Activated effector memory CD4-positive, alpha-beta T cell treated with Interleukin-2 at 50 U/mL for 16 hours (primary cell): ENCODE measurements at places on chromosomes 5 and 9.

- no peak for DNase-seq
These were observed 202.7 kb upstream of the RGMB start for GRCh38 chr5:98570661-98571191.

- DNase-seq, result no peak
These were observed 37.4 kb downstream of the GLT6D1 start for GRCh38 chr9:135601988-135602387.

DNA sequence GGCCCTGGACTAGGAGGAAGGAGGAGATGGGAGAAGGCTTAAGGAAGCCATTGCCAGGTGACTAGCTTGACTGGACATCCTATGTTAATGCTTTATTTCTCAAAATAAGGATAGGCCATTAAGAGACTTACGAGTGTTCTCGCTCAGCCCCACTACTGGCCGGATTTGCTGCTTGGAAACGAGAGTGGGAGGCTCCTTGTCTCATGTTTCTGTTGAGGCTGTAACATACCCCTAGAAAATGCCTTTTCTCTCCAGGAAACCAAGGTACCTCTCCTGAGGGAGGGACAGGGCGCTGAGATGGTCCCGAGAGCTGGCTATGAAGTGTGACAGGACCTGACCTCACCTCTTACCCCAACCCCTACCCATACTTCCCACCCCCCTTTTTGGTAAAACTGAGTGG lies 60.0 kb downstream of the RALGPS1 start:
- no peak for DNase-seq

GRCh38 chr5:116675626-116675910 lies 100.9 kb upstream of the SEMA6A start:
- DNase-seq, result no peak

DNA sequence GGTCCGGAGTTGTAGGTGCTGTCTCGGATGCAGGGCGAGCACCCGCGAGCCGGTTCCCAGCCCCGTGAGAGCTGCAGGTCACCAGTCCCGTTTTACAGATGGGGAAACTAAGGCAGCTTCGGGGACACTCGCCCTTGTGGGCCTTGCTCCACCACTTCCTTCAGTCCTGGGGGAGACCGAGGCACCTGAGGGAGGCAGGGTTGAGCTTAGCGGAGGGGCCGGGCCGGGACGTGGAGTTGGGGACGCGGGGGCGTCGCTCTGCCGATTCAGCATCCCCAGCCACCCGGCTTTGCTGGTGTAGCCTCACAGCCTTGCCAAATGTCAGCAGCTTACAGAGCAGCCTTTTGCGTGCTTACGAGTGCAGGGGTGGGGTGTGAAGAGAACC lies 530 bp downstream of the BBLN start:
- peak; percentile 9 for DNase-seq

- DNase-seq, result no peak
These were observed 78.6 kb downstream of the GOLM1 start for GRCh38 chr9:86020731-86021130.

DNA sequence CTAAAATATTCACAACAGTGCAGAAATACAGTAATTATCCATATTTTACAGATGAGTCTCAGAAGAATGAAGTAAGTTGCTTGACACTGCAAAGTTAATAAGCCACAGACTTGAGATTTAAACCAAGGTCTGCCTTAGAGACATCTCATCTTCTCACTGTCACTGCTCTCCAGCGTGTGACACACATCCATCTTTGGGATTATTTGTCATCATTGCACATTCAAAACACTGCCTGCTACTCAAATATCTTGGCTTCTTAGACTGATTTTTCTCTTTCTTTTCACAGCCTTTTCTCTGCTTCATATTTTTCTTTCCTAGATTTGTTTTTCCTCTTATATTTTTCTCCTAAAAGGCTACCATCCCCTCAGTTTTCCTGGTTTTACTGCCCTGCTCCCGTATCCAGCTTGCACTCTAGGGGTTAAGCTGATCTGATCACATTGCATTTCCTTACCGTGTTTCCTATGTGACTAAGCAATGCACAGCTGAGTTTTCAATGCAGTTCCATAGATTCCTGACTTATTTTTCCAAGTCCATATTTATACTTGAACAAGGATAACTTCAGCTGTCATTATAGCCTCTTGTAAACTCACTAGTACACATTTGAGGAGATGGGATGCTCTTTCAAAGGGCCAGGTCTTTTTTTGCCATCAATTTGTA lies 353.0 kb downstream of the PLK2 start:
- DNase-seq, result no peak

GRCh38 chr5:77398896-77399295 lies 93.2 kb downstream of the WDR41 start:
- DNase-seq, result no peak

DNA sequence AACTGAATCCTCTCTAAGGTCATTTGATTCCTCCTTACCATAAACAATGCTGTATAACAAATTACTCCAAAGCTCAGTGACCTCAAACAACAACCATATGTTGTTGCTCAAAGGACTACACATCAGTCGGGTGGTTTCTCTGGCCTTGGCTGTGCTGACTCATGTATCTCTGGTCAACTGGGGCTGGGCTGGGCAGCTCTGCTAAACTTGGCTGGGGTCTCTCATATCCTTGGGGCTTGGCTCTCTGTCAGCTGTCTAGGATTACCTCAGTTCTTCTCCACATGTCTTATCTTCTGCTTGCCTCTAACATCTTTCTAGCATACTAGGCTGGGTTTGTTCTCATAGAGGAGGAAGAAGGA lies 86.4 kb downstream of the GALNT10 start:
- DNase-seq, result no peak

- no peak for DNase-seq
These were observed 27.9 kb downstream of the MCTP1 start for GRCh38 chr5:95256991-95257390.
